Pulmonary artery endothelial cell (primary cell): ENCODE measurements at places on chromosomes 7 and 10. TPM values are rescaled to one million over a fixed set of nuclear protein-coding genes. Genes with fewer than 3 reads are reported as not detected.

FZD1 gene
- total RNA-seq = 2.6 and 4.7 TPM in 2 replicates

PRPS1L1 gene
- total RNA-seq = not detected in 2 replicates

LRRC17 gene
- total RNA-seq = 12.7 and 24.5 TPM in 2 replicates

CRHR2 gene
- total RNA-seq = not detected in 2 replicates

CDNF gene
- total RNA-seq = 0.11 and 0.79 TPM in 2 replicates

MAT1A gene
- total RNA-seq = not detected in 2 replicates

GFRA1 gene
- 0.07 and 2.1 TPM in 2 replicates for total RNA-seq

ITIH5 gene
- not detected in 2 replicates for total RNA-seq

POR gene
- 69.8 and 94.4 TPM in 2 replicates for total RNA-seq

ZNF804B gene
- not detected in 2 replicates for total RNA-seq

GNGT1 gene
- not detected in 2 replicates for total RNA-seq

PON1 gene
- total RNA-seq = not detected in 2 replicates

C10orf62 gene
- not detected in 2 replicates for total RNA-seq

IL2RA gene
- total RNA-seq = not detected in 2 replicates

CTAGE8 gene
- 0.04 and 0.20 TPM in 2 replicates for total RNA-seq

HSPA12A gene
- total RNA-seq = 0.13 and 0.42 TPM in 2 replicates

OGDHL gene
- 0.26 and 0.46 TPM in 2 replicates for total RNA-seq

HOXA11 gene
- total RNA-seq = not detected in 2 replicates

NOS3 gene
- total RNA-seq = 58.3 and 67.0 TPM in 2 replicates

CNTNAP2 gene
- not detected in 2 replicates for total RNA-seq

SLC35B4 gene
- total RNA-seq = 15.1 and 15.8 TPM in 2 replicates
